Right hindlimb (tissue), 1 donor: ENCODE measurements at places on chromosomes 12 and 14.

GRCh38 chr14:49492151-49492550 is 94.0 kb downstream of the RPS29 start:
- no peak for DNase-seq

GRCh38 chr14:63672417-63673180 is 30.9 kb upstream of the WDR89 start:
- no peak for DNase-seq

DNA sequence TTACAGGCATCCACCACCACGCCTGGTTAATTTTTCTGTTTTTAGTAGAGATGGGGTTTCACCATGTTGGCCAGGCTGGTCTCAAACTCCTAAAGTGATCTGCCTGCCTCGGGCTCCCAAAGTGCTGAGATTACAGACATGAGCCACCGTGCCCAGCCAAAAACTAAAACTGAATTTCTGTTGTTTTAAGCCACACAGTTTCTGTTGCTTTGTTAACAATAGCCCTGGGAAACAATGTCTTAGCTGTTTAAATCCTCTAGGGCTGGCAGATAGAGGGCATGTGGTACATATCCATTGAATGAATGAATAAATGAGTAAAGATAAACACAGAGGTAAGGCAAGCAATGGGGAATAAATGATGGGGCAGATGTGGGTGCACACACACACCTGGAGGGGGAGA is 8.0 kb upstream of the EIF5 start:
- DNase-seq: no peak

GRCh38 chr14:52095336-52095735 is 26.5 kb upstream of the NID2 start:
- no peak for DNase-seq

GRCh38 chr14:102754370-102755262 is 22.6 kb upstream of the TRAF3 start:
- no peak for DNase-seq

DNA sequence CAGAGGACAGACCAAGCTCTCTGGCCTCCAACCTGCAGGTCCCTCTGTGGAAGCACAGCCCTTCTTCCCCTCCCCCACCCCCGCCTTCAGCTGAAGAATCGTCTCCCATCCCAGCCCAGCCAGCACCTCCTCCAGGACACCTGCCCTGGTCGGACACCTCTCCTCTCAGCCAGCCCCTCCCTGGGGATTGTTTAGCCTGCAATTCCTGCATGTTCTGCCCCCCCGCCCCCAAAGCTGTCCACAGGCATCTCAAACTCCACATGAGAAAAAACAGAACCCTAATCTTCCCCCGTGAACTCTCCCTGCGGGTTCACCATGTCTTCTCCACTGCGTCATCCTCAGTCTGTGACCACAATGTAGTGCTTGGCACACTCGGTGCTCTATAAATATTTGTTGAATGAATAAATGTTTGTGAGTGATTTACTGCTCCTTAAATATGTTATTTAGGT is 24.1 kb downstream of the PRIMA1 start:
- DNase-seq: no peak

DNA sequence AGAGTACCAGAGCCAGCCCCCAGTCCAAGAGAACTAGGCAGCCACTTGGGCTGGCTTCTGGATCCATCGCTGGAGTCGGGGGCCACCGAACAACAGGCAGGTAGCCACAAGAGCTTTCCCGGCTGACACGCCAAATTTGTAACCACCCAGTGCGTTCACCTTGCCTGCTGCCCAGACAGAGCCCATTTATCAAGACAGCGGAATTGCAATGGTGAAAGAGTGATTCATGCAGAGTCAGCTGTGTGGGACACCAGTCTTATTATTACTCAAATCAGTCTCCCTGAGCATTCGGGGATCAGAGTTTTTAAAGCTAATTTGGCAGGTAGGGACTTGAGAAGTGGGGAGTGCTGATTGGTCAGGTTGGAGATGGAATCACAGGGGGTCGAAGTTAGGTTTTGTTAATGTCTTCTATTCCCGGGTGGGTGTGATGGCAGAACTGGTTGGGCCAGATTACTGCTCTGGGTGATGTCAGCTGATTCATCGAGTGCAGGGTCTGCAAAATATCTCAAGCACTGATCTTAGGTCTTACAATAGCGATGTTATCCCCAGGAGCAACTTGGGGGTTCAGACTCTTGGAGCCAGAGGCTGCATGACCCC is 64.3 kb downstream of the PDE6H start:
- no peak for DNase-seq
